ENCODE measurements at places on chromosomes 7 and 10.

DNA sequence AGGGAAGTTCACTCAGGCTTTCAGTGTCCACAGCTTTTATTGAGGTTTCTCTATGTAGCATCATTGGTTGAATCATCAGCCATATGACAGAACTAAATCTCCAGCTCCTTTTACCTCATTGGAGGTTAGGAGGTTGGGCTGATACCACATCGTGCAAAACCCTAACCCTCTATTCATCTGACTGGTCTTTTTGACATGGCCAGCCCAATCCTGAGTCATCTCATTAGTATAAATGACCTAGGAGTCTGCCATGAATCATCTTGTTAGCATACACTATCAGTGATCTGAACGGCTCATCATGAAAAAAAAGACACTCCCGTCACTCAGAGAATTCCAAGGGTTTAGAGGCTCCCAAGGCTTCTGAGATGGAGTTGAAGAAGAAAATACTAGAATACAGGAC is 669.8 kb upstream of the POT1 start:
- DNase-seq: no peak

GRCh38 chr10:107848726-107849360 is 684.3 kb upstream of the SORCS1 start:
- no peak for DNase-seq

- no peak for DNase-seq
Observed at GRCh38 chr10:10642189-10642588, 375.5 kb upstream of the CELF2 start.

- DNase-seq: no peak
Observed at GRCh38 chr7:108515630-108516029, 10.3 kb downstream of the PNPLA8 start.

All from Ammon's horn (tissue), 1 donor.